ENCODE measurements at places on chromosomes 12 and 14. TPM values are rescaled to one million over a fixed set of nuclear protein-coding genes. Genes with fewer than 3 reads are reported as not detected.

- DNase-seq = no peak
Observed at GRCh38 chr14:38098074-38098836, 109.4 kb upstream of the SSTR1 start.

DNAJC22 gene
- total RNA-seq = 0.54 TPM

GRCh38 chr14:98170575-98170974 is 1101.4 kb downstream of the BCL11B start:
- DNase-seq = no peak

DNA sequence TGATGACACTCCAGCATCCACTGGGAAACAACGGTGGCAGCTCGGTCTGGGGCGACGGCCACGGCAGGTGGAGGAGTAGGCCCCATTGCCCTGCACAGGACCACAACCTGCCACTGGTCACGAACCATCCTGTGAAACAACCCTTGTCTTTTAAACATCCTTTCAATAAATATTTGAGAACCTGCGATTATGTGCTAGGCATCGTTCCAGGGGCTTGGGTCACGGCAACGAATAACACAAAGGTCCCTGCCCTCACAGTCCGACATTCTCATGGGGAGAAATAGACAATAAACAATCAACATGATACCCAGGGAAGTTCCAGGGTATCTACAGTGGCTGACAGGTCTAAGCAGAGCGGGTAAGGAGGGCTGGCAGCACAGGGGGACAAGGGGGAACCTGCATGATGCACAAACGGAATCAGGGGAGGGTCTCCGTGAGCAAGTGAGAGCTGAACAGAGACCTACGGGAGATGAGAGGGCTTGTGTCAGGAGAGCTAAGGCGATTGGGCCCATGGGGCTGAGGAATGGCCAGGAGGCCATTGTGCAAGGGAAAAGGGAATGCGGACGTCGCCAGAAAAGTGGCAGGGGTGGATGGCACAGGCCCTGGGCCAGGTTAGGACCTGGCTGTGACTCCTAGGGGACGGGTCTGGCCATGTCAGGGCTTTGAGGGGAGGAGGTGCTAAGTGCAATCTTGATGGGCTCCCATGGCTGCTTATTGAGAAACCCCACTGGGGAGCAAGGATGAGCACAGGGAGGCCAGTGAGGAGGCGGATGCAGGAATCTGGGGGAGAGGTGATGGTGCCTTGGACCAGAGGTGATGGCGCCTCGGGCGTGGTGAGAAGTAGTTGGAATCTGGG is 9.7 kb downstream of the SCARB1 start:
- DNase-seq = no peak

- no peak for DNase-seq
Observed at GRCh38 chr14:78758333-78758732, 588.2 kb downstream of the NRXN3 start.

- DNase-seq = no peak
Observed at GRCh38 chr14:55399852-55400251, 11.8 kb downstream of the ATG14 start.

KRT3 gene
- not detected for total RNA-seq

- DNase-seq = no peak
Observed at GRCh38 chr12:74293689-74294131, 243.9 kb upstream of the ATXN7L3B start.

KRT7 gene
- 3.6 TPM for total RNA-seq

- no peak for DNase-seq
Observed at GRCh38 chr12:29066011-29066588, 83.0 kb upstream of the FAR2 start.
